ENCODE measurements at places on chromosomes 7 and 10.

- DNase-seq, result no peak
These were observed 177.6 kb upstream of the SEMA3A start for GRCh38 chr7:84372155-84372621.

- no peak for DNase-seq
These were observed 65.4 kb upstream of the STEAP1B start for GRCh38 chr7:22565315-22565811.

- no peak for DNase-seq
These were observed 34.3 kb downstream of the TET1 start for GRCh38 chr10:68594405-68594804.

DNA sequence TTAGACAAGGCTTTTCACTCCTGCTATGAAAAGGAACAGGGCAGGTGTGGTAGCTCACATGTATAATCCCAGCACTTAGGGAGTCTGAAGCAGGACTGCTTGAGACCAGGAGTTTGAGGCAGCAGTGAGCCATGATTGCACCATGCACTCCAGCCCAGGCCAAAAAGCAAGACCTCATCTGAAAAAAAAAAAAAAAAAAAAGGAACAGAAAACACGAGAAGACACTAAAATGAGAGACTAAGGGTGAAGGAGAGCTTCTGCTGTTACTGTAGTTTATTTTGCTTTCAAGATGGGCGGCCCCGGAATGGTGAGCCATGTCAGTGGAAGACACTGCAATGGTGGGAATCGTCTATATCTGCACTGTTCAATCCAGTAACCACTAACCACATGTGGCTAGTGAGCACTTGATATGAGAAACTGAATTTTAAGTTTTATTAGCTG lies 9.9 kb downstream of the PIP4K2A start:
- DNase-seq, result no peak

GRCh38 chr7:105022458-105022857 lies 8.5 kb downstream of the KMT2E start:
- DNase-seq, result no peak

DNA sequence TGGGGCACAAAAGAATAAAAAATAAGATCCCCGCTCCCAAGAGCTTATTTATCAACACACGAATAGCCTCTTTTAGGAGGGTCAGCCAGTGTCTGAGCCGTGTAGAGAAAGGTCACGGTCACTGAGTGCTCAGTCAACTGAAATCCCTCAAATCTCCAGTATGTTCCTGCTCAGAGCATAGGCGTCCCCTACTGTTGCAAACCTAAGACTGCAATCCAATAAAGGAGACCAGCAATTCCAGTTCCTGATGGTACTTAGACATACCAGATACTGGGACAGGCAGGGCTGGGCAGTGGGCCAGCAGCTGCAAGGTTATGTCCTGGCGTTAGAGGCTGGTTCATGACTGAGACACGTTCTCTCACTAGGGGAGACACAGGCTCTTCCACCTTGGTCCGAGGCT lies 93.6 kb downstream of the CACNB2 start:
- no peak for DNase-seq

GRCh38 chr10:10804061-10804460 lies 213.6 kb upstream of the CELF2 start:
- no peak for DNase-seq

- DNase-seq, result no peak
These were observed 211.0 kb downstream of the WDR11 start for GRCh38 chr10:121062115-121062514.

DNA sequence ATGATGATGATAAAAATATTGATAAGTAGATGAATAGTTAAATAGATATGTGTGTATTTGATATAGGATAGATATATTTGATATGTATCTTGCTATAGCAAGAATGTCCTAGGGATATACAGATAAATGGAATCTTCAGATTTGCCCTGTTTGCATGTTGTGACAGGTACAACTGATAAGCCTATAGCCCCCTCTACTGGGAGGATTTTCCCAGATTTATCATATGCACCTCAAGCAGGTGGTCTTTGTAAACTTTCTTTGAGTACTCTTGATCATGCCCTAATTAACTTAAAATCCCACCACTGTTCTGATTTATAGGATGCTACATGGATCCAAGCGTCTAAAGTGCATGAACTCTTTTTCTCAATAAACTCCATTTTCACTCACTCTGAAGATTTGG lies 1050.7 kb downstream of the SORCS3 start:
- DNase-seq, result no peak

GRCh38 chr7:92667816-92668535 lies 77.8 kb upstream of the FAM133B start:
- no peak for DNase-seq
